ENCODE measurements at places on chromosomes 5 and 9.

DNA sequence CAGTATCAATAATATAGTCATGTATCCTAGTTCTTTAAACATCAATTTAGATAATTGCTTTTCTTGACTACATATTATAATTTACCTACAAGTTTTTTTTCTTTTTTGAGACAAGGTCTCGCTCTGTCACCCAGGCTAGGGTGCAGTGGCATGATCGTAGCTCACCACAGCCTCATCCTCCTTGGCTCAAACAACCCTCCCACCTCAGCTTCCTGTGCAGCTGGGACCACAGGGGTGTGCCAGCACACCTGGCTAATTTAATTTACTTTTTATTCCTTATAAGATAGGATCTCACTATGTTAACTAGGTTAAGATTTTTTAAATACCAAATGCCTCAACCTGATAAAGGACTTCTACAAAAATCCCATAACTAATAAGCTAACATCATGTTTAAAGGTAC, 21.1 kb downstream of the UIMC1 start:
- peak; percentile 90 for DNase-seq

- DNase-seq = no peak
Observed at GRCh38 chr9:3733039-3733408, 207.2 kb upstream of the RFX3 start.

- DNase-seq = no peak
Observed at GRCh38 chr9:133505901-133506652, 18.7 kb downstream of the MYMK start.

DNA sequence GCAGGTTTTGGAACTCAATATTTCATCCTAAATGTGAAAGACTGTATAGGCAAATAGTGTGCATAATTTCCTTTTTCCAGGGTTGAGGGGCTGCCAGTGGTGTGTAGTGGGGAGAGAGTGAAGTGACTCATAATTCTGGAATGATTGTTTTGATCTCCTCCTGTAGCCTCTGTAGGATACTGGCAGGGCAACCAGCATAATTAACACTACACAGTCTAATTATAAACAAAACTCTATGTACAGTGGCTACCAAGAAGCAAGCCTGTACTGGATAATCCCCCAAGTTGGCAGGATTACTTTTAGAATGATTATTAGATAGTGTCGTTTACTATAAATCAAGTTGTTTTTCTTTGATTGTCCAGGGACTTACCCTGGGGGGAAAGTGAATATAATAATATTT, 32.2 kb downstream of the LNPEP start:
- DNase-seq = no peak

DNA sequence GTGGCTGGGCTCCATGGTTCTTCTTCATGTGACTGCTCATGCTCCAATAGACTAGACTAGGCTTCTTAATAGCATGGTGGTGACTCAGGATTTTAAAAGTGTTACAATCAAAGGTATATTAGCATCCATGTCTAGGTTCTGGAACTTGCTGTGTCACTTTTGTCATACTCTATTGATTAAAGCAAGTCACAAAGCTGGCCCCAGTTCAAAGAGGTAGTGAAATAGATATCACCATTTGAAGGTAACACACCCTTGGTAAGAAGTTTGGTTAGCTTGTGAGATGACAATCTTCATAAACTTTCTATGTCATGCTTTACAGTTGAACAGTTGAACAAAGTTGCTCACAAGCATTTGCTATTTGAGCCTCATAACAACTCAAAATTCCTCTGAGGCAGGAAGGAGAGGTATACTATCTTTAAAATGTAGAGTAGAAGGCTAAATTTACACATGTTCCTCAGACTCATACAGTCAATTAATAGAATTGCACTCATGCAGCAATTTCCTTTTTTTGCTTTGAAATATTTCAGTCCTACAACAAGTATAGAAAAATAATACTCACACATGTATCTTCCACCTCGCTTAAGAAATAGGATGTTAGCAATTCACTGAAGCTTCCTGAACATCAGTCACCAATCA, 56.8 kb upstream of the TMEM252 start:
- no peak for DNase-seq

DNA sequence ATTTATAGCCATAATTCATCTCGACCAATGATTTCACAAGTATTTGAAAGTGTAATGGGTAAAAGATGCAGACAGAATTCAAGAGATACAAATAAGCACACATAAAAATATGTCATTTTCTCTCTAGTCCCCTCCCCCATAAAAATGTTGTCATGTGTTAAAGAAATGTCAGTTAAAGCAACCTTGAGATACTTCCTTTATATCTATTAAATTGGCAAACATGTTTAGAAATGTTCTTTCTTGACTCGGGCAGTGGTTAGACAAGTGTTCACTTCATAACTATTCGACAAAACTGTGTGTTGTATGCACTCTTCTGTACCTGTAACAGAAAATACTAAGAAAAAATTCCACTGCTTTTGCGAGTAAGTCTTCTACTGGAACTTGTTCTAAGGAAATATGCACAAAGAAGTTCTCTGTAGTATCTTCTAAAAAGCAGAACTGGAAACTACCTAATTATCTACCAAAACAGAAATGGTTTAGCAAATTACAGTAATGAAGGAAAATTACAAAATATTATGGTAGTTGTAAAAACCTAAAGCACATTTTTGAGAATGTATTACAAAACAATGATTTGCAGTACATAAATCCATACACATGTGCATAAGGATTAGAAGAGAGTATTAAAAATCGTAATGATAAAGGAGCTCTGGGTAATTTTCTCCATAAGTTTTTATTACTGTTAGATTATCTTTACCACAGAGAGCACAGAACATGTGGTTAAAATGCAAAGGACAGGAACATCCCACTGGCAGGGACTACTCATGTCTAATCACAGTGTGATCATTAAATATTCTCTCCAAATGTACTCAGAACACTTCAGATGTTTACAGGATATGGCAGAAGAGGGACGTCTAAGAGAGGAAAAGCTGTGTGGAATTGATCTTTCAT, 35.9 kb downstream of the FBXW2 start:
- DNase-seq = no peak

- no peak for DNase-seq
Observed at GRCh38 chr5:139708434-139708861, 60.3 kb downstream of the CXXC5 start.

DNA sequence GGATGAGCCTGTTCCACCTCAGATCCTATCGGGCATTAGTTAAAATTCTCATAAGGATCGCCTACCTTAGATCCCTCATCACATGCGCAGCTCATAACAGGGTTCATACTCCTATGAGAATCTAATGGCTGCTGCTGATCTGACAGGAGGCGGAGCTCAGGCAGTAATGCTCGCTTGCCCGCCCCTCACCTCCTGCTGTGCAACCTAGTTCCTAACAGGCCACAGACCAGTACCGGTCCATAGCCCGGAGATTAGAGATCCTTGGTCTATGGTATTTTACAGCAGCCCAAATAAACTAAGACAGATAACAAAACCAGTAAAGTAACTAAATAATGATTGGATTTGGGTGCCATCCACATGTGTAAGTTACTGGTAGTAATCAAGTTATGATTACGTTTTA, 17.5 kb downstream of the GOLPH3 start:
- DNase-seq = no peak

DNA sequence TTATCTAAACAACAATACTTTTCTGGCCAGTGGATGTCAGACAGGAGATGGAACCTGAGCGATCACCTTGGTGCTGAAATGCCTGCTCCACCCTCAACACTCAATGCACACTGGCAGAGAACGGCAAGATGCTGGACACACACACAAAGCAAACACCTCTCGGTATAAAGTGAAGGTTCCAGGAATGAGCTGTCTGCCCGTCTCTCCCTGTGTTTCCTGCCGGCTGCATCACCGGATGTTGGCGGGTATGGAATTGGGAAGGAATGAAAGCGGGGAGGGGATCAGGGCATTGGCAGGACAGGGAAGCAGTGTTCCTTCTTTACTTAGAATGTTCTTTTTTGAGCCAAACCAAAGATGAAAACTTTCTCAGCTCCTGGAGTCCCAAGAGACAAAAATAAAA, 59.2 kb downstream of the MED10 start:
- DNase-seq = no peak

- DNase-seq = no peak
Observed at GRCh38 chr5:102628441-102629175, 126.5 kb upstream of the PAM start.
